ENCODE measurements at places on chromosomes 2 and 18.

DNA sequence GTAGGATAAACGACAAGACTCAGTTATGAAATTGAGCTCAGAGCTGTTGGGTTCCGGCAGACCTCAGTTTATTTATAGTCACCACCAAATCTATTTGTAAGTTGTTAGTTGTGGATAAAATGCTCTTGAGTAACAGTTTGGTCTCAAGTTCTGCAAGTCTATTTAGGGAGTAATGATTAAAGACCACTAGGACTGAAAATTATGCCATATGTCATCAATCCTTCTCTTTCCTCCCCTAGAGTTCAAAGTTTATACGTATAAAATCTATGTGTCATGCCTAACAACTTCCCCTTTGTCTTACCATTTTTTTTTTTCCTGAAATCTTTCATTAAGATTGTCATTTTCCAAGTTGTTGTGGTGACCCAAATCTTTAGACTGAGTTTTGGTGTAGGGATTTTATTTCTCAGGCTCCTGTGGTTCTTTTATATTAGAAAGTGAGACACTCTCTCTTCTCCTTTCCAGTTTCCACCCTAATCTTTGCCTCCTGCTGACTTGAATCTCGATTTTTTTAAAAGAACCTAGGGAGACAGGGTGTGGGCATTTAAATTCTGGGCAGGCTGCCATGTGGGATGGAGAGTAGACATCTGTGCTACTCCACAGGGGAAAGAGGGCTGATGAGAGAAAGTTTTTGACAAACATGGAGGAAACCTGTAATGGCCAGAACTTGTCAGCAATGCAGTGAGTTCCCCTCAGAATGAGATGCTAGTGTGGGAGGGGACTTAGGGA lies 51.0 kb downstream of the LAMA3 start:
- no peak for DNase-seq

DNA sequence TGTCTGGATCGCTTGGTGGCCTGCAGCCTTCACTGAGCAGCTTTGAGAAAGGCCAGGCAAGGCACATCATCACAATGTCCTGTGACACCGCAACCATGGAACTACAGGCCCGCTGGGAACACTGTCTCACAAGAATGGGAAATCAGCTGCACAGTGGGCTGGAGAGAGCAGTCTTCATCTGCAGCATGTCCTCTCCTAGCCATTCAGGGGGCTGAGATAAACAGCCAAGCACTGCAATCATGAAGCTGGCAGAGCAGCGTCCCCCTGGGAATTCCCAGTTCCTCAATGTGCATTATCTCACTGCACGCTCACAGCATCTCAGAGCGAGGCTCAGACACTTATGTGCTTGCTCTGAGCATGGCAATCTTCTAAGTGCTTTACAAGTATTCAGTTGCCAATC lies 1.9 kb downstream of the CMPK2 start:
- DNase-seq, result no peak

- DNase-seq, result no peak
These were observed 12.8 kb upstream of the SCN9A start for GRCh38 chr2:166388481-166389070.

DNA sequence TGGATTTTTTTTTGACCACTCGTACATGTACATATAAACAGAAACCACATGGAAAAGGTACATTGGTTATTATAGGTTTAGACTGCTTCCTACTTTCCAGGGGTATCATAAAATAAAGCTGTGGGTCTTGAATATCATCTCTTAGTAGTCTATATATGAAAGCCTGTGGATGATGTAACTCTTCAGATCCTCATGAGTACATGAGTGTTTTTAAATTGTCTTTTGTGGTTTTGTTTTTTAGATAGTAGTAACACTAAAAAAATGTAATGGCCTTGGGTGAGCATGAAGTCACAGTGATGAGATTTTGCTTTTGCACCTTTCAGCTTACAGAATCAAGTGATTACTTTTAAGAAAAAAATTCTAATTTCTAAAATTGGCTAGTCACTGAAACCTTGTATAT lies 80.2 kb downstream of the RAB3GAP1 start:
- no peak for DNase-seq

- DNase-seq, result no peak
These were observed 37.0 kb downstream of the SP100 start for GRCh38 chr2:230453006-230453405.

- DNase-seq, result no peak
These were observed 70.0 kb downstream of the PDCL3 start for GRCh38 chr2:100632759-100633158.

- DNase-seq, result no peak
These were observed 33.6 kb downstream of the SCTR start for GRCh38 chr2:119490653-119491195.

DNA sequence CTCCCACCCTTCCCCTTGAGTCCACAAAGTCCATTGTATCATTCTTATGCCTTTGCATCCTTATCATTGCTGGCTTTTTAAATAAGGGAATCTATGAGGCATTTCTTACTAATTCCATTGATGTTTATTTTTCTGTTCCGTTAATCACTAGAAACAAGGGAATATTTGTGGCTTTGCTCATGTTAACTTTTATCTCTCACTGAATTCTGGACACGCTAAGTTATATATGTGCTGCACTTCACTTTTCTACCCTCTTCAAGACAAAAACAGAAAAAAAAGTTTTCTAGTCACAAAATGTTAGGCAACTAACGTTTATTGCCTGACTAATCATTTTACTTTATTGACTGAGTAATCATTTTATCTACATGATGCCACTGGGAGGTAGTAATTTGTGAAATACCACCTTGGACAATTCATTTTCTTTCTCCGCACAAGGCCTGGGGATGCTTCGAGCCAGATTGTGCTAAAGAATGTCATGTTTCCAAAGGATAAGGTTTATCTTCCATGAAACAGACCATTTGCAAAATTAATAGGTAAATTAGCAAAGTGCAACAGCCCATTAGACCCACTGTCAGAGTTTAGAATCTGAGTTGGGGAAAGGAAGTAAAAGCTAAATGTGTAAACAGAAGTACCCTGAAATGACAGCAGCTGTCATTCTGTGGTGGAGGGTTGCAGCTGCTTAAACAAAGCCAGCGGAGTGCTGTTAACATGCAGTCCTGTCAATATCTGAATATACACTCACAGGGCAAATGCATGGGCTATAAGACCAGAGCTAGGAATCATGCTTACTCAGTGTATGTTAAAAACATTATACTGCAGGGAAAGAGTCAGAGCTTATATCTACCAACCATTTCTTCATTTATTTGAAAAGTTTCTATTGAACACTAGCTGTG lies 658.7 kb downstream of the CNTNAP5 start:
- no peak for DNase-seq

DNA sequence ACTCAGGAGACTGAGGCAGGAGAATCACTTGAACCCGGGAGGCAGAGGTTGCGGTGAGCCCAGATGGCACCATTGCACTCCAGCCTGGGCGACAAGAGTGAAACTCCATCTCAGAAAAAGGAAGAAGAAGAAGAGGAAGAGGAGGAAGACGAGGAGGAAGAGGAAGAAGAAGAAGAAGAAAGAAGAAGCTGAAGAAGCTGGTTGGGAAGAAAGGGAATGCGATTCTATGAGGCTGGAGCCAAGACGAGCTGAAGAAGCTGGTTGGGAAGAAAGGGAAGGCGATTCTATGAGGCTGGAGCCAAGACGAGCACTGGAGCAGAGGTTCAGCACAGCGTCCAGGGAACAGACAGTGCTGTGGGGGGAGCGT lies 30.3 kb upstream of the TAF1B start:
- DNase-seq, result no peak

DNA sequence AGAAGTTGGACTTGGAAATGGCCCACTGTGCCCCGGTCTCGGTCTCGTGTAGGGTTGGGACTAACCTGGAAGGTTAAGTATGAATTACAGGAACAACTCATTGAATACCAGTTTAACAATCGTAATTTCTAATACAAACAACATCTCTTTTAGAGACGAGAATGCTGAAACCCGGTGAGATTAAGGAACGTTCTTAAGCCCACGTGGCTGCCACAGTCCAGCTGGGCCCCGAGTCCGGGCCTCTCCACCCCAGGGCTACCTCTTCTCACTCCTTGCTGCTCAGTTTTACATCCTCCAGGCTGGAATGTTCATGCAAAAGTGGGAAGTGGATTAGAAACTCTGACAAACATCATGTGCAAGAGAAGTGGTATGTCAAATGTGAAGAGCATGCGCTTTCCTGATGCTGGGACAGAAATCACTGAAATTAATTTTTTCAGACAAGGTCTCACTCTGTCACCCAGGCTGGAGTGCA lies 29.4 kb downstream of the NGEF start:
- no peak for DNase-seq

- no peak for DNase-seq
These were observed 17.2 kb downstream of the SNORC start for GRCh38 chr2:232887171-232887850.

DNA sequence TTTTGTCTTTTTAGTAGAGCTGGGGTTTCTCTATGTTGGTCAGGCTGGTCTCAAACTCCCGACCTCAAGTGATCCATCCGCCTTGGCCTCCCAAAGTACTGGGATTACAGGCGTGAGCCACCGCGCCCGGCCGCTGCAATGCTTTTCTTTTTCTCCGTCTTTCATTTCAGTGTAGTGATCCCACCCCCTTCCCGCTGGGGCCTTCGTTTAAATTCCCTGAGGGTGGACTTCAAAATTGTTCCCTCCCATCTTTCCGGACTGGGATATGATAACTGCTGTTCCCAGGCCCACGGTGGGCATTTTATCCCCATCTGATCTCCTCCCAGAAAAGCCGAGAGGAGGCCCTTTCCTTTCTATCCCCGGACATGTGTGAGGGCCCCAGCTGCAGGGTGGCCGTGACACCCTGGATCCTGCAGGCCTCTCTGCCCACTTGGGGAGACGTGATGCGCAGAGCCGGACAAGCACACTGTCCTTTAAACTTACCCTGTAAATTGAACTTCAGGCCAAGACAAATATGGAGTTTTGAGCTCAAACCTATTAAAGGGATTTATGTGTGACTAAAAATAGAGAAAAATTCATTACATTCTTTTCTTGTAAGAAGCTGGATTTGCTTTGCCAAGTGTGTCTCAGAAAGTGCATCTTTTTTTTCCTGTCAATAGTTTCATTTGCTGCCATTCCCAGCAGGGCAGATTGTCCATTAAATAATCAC lies 54.5 kb upstream of the AFF3 start:
- no peak for DNase-seq

DNA sequence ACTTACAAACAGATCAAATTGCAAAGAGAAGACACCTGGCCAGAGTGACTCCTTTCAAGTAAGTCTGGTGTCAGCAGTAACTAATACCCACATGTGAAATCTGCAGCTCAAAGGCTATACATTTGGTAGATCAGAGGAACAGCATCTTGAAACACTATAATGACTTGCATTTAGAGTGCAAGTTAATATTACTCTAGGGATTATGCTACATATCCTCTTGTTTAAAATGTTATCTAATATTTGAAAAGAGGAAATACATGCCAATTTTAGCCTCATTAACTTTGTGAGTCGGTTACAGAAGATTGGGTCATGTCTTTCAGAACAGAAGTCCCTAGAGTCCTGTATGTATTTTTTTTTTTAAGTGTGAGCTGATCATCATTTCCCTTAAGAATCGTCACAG lies 15.2 kb downstream of the LANCL1 start:
- no peak for DNase-seq

- no peak for DNase-seq
These were observed 65.0 kb downstream of the UGGT1 start for GRCh38 chr2:128155970-128156369.

DNA sequence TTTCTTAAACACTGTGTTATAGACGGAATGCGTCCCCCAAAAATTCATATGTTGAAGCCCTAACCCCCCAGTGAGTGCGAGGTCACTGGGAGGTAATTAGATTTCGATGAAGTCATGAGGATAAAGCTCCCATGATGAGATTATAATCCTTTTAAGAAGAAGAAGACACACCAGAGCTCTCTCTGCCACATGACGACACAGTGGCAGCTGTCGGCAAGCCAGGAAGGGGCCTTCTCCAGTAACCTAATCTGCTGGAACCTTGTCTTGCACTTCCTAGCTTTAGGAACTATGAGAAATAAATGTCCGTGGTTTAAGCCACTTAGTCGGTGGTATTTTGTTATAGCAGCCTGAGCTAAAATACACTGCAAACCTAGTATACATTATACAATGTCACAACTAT lies 12.3 kb downstream of the TMEM237 start:
- DNase-seq, result no peak

DNA sequence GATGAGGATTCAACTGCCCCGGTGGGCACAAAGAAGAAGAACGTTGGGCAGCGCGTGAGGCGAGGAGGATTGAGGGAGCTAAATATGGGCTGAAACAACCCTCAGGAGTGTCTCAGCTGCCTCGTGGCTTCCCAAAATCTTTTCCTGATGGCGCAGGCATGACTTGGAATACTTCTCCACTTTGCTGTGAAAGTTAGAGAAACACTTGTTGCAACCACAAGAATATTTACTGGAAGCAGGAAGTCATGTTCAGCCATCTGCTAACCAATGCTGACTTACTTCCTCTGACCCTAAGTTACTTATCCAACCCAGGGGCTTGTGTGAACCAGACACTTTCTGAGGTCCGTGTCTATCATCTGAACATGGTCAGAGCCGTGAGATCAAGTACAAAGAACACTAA lies 148.8 kb downstream of the ARL4C start:
- DNase-seq, result no peak

DNA sequence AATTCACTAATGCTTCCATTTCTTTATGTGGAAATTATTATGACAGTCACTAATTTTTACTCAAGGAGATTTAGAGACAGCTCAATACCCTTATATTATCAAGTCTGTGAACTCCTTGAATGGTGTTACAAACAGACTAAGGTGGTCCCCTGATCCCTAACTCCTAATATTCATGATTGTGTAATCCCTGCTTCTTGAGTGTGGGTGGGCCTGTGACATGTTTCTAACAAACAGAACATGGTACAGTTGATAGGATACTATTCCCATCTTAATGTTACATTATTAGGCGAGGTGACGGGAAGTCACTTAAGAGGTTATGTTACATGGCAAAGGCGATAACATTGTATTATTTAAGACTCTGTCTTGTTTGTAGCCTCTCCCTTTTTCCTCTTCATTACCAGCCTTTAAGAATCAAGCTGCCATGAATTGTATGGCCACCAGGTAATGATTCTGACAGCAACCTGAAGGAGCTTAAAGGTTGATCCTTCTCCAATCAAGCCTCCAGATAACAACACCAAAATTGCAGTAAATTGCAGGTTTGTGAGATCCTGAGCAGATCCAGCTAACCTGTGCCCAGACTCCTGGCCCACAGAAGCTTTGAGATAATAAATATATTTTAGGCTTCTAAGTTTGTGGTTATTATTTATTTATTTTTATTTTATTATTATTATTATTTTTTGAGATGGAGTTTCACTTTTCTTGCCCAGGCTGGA lies 32.1 kb downstream of the CYTIP start:
- DNase-seq, result no peak

GRCh38 chr2:111940333-111941196 lies 42.2 kb downstream of the MERTK start:
- DNase-seq, result no peak

GRCh38 chr18:23716966-23717365 lies 27.7 kb downstream of the LAMA3 start:
- no peak for DNase-seq

- DNase-seq, result no peak
These were observed 101.9 kb downstream of the CTIF start for GRCh38 chr18:48640566-48641270.

GRCh38 chr2:239476757-239477585 lies 76.2 kb upstream of the HDAC4 start:
- no peak for DNase-seq

Measured in stimulated activated CD8-positive, alpha-beta memory T cell treated with anti-CD3 and anti-CD28 coated beads, Interleukin-7, amount 100 ng/mL, for 1 hour (primary cell).